ENCODE measurements at places on chromosomes 1 and 21. TPM values are rescaled to one million over a fixed set of nuclear protein-coding genes. Genes with fewer than 3 reads are reported as not detected.

The XCL2 gene
- total RNA-seq: not detected

The LRRC71 gene
- total RNA-seq: not detected

The SLC2A5 gene
- not detected for total RNA-seq

The SPOCD1 gene
- 8.4 TPM for total RNA-seq

The AMY1B gene
- total RNA-seq: not detected

GRCh38 chr1:164774413-164774812, 215.4 kb downstream of the PBX1 start:
- H3K36me3 ChIP-seq: peaks cover 12% of the 10 kb centered on the region
- no peaks in the 10 kb centered on the region for H3K27me3 ChIP-seq
- H3K4me3 ChIP-seq: no peak overlapping the region
- H3K27ac ChIP-seq: peak overlapping the region; percentile 7
- no peak for DNase-seq

DNA sequence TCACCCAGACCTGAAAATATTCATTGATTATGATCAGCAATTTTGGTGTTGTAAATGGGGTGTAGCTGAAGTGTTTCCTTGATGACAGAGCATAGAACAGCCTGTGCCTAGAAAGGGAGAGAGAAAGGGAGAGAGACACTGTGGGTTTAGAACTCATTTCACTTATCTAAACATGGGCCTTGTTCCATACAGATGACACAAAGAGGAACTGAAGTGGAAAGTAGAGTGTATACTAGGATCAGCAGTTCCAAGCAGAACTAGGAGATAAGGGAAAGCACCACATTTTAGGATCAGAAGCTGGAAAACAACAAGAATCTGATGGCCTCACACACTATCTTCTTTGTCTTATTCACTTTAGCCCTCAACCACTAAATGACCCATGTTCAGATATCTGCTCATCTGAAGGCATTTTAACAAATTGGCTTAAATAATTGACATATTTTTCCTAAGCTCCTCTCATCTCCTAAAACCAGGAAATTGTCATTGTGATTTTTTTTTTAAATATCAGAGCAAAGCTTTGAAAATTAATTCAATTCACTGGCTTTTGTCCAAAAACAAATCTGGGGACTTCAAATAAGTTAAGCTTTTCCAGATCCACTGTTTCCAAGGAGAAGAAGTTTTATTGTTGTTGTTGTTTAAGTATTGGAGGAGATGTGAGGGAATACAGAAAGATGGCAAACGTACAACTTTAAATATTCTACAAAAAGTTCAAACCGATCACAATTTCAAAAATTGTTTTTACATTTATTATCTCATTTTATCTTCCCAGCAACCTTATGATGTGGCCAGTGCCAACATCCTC, 103.8 kb downstream of the LYPLAL1 start:
- no peak overlapping the region for H3K4me3 ChIP-seq
- peaks cover 19% of the 10 kb centered on the region for H3K4me1 ChIP-seq
- no peaks in the 10 kb centered on the region for H3K27me3 ChIP-seq
- no peaks in the 10 kb centered on the region for H3K36me3 ChIP-seq
- DNase-seq: no peak

DNA sequence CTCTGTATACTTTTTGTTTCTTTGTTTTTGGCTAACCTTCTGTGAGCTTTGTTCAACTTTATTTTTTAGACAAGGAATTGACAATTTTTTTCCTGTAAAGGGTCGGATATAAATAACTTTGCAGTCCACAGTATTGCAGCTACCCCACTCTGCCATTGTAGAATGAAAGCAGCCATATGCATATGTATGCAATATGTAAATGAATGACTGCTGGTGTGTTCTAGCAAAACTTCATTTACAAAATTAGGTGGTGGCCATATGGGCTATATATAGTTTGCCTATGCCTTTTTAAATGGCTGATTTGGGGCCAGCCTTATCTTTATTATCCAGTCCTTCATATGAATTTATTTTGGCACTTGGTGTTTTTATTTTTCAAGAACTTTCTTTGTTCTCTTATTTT, 18.0 kb upstream of the SNRPE start:
- H3K36me3 ChIP-seq: peaks cover 77% of the 10 kb centered on the region
- no peak for DNase-seq
- no peaks in the 10 kb centered on the region for H3K27me3 ChIP-seq
- H3K27ac ChIP-seq: no peak overlapping the region

GRCh38 chr1:29542548-29542947, 306.2 kb downstream of the PTPRU start:
- H3K36me3 ChIP-seq: no peaks in the 10 kb centered on the region
- no peak overlapping the region for H3K27ac ChIP-seq
- H3K27me3 ChIP-seq: peaks cover 39% of the 10 kb centered on the region
- H3K4me3 ChIP-seq: no peak overlapping the region
- H3K4me1 ChIP-seq: no peaks in the 10 kb centered on the region

DNA sequence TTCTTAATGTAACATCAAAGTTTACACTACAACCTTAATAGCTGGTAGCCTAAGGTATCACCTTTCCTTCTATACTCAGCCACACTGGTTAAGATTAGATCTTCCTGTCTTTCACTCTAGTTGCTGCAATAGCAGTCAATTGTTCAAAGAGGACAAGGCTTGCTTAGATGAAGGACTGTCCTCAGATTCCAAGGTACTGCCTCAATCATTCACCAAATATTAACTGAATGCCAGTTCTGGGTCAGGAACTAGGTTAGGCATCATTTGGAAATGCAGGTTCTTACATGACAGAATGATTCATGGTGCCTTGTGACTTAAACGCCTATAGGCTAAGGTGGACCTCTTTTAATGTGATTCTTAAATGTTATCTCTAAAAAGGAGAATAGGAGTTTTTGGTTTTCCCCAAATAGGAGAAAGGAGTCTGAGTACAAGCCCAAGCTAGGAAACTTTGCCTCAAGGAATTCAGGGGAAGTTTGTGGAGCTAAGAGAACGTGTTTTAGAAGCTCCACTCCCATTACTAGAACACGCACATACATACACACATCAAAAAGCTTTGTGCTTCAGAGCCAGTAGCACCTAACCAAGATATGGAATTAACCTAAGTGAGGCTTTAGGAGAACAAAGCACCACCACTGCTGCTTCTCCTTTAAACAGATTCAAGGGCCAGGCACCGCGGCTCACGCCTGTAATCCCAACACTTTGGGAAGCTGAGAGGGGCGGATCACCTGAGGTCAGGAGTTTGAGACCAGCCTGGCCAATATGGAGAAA, 8.5 kb upstream of the WDR47 start:
- no peak for DNase-seq
- no peaks in the 10 kb centered on the region for H3K4me1 ChIP-seq
- H3K36me3 ChIP-seq: no peaks in the 10 kb centered on the region
- H3K27ac ChIP-seq: no peak overlapping the region
- no peak overlapping the region for H3K4me3 ChIP-seq

DNA sequence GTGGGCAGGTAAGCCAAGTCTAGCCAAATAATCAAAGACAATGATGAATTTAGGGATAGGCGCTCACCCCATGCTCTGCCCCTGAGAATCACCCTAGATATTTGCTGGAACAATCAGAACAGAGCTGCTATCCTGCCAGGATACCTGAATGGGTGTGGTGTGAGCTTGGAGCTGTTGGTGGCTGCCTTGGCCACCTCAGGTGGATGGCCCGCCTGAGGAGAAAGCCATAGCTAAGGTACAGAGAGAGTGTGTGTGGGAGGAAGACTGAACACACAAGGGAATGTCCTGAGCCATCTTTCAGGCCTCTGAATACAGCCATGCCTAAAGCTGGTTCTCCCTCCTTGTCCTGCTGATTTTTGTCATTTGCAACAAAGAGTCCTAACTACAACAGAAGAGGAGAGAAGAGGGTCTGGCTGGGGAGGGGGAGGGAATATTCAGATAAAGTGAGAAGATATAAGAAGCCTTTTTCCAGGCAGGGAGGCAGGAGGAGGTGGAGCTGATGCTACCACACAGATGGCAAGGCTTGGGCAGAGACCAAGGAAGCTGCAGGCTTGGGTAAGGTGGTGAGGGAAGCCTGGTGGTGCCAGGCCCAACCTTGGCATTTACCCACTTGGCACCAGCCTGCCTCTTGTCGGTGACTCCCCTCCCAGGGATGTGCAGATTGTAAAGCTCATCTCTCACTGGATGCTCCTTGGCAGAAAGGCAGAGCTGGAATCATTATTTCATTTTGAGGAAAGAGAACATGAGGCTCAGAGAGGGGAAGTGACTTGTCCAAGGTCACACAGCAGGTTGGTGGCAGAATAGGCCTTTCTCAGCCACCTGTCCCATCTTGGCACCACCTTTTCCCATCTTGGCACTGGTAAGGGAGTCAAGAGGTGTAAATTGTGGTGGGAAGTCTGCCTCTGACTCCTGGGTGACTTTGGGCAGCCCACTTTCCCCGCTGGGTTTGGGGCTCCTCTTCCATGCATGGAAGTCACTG, 49.7 kb downstream of the NKAIN1 start:
- H3K4me1 ChIP-seq: no peaks in the 10 kb centered on the region
- H3K27ac ChIP-seq: no peak overlapping the region
- DNase-seq: no peak
- H3K36me3 ChIP-seq: no peaks in the 10 kb centered on the region
- peaks cover 61% of the 10 kb centered on the region for H3K27me3 ChIP-seq

DNA sequence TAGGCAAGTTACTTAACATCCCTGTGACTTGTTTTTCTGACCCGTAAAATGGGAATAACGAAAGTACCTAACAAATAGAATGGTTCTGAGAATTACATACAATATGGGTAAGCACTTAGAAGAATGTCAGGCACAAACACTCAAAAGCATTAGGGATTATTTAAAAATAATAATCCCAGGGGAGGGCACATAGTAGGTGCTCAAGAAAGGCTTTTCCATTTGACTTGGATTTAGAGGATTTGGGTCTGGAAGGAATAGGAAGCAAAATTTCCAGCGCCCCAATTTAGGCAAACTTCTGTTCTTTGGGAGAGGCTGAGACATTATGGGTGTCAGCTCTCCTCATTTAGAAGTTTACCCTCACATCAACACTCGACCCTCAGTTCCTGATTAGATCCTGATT, 115.5 kb downstream of the SYF2 start:
- no peak overlapping the region for H3K27ac ChIP-seq
- no peak overlapping the region for H3K4me3 ChIP-seq
- H3K36me3 ChIP-seq: no peaks in the 10 kb centered on the region
- DNase-seq: no peak
- H3K27me3 ChIP-seq: peaks cover 35% of the 10 kb centered on the region
- no peaks in the 10 kb centered on the region for H3K4me1 ChIP-seq

GRCh38 chr1:41666981-41667631, 182.6 kb upstream of the EDN2 start:
- peaks cover 7% of the 10 kb centered on the region for H3K36me3 ChIP-seq
- peaks cover 64% of the 10 kb centered on the region for H3K4me1 ChIP-seq
- peak; percentile 50 for DNase-seq
- no peaks in the 10 kb centered on the region for H3K27me3 ChIP-seq

GRCh38 chr1:218584418-218585155, 239.5 kb downstream of the TGFB2 start:
- peak overlapping the region; percentile 97 for H3K27ac ChIP-seq
- H3K4me3 ChIP-seq: no peak overlapping the region
- H3K36me3 ChIP-seq: peaks cover 24% of the 10 kb centered on the region
- no peaks in the 10 kb centered on the region for H3K27me3 ChIP-seq
- DNase-seq: peak; percentile 43
- peaks cover 55% of the 10 kb centered on the region for H3K4me1 ChIP-seq

DNA sequence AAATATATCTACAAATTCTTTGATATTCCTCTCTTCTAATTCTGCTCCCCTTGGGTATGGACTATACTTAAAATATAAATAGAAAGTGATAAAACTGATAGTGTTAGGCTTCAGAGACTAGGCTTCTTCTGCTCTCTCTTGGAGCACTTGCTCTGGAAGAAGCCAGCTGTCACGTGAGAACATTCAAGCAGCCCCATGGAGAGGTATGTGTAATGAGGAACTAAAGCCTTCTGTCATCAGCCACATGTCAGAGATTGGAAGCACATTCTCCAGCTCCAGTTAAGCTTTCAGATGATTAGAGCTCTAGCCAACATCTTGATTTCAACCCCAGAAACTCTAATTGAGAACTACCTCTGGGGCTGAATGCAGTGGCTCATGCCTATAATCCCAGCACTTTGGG, 34.3 kb downstream of the XKR8 start:
- no peak for DNase-seq
- no peaks in the 10 kb centered on the region for H3K4me1 ChIP-seq
- no peak overlapping the region for H3K4me3 ChIP-seq

GRCh38 chr1:40344597-40344996, 27.5 kb upstream of the COL9A2 start:
- H3K4me3 ChIP-seq: no peak overlapping the region
- no peaks in the 10 kb centered on the region for H3K36me3 ChIP-seq
- H3K27ac ChIP-seq: no peak overlapping the region
- H3K27me3 ChIP-seq: peaks cover 37% of the 10 kb centered on the region
- peak; percentile 13 for DNase-seq

GRCh38 chr1:110896090-110896489, 23.1 kb downstream of the CD53 start:
- H3K27ac ChIP-seq: no peak overlapping the region
- H3K4me3 ChIP-seq: no peak overlapping the region
- H3K27me3 ChIP-seq: peaks cover 65% of the 10 kb centered on the region
- H3K36me3 ChIP-seq: no peaks in the 10 kb centered on the region

DNA sequence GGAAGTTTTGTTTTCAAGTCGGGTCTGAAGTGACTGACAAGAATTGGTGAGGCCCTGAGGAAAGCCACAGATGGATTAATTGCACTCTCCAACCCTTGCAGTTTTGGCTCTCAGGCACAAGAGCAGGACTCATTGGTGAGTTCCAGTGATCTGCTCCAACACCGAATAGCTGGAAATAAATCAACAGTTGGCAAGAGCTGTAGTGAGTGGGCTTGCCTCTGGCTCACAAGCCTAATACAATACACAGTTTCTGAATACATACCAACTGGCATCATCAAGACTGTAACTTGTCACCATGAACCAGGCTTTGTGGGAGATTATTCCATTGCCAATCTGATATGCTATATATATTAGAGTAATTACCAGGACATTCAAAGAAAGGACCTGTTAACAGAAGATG, 131.6 kb downstream of the GRIK1 start:
- H3K4me3 ChIP-seq: no peak overlapping the region
- no peaks in the 10 kb centered on the region for H3K36me3 ChIP-seq
- H3K4me1 ChIP-seq: no peaks in the 10 kb centered on the region
- no peak for DNase-seq
- no peak overlapping the region for H3K27ac ChIP-seq

DNA sequence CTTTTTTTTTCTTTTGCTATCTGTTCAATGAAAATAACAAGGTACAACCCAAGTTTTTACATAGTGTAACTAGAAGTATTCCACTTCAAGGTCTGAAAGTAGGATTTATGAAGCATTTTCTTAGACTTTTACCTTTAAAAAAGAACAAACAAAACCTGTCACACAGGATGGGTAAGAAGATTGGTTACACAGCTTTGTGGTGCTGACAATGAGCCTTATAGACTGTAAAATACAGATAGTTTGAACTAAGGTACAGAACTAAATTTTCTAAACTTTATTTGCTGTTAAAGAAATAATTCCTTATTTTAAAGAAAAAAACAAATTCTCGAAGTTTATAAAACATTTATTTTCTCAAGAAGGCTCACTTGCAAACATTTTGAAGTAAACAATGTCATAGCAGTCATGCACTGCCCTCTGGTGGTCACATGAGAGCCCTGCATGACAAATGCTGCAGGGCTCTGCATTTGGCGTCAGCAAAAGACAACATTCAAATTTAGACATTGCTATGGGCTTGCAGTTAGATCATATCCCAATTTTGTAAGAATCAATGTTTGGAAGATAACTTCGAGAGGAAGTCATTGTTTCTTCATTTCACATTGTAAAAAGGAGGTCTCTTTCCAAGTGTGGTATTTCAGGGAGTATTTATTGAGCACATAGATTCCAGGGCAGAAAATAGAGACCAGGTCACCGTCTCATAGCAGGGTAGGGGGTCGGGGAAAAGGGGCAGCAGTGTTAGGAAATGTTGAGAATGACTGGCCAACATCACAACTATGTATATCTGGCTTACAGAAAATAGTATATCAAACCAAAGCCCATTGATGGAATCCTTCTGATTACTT, 115.3 kb upstream of the FMN2 start:
- DNase-seq: peak; percentile 73
- no peaks in the 10 kb centered on the region for H3K4me1 ChIP-seq
- H3K27me3 ChIP-seq: peaks cover 11% of the 10 kb centered on the region
- H3K36me3 ChIP-seq: no peaks in the 10 kb centered on the region
- no peak overlapping the region for H3K4me3 ChIP-seq
